T-cell (primary cell): ENCODE measurements at places on chromosomes 7 and 10.

DNA sequence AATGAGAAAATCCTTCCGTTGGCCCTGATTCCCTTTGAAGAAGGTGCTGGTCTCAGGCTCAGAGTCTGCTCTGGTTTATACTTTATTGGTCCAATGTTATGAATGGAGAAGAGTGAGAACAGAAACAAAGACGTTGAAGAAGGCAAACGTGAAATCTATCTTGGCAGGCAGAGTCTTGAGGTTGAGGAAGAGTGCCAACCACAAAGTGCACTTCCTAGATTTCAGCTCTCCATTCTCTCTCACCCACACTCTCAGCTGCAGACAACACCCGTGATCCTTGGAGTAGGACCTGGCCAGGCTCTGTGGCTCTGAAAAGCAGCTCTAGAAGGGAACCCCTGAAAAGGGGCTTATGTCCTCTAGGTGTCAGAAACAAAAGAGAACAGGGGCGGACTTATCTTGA, 128.9 kb upstream of the PLXNA4 start:
- DNase-seq = no peak

DNA sequence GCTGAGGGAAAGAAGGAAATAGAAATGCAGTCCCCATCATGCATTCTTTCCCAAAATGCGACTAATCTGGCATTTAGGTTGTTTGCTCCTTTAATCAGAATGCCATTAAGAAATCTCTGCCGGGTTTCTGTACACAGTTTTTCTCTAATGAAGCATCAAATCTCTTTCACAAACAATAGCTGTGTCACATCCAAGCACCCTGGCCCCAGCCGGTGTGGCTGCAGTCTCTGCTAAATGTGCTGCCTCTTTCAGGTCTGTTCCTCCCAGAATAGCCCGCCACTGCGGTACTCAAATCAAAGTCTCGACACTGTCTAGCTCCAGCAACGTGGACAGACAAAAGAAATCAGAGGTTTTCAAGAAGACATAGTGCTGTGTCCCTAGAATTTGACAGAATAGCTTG, 343.8 kb downstream of the KCNMA1 start:
- DNase-seq = no peak

GRCh38 chr7:107220356-107220755, 51.6 kb downstream of the HBP1 start:
- DNase-seq = no peak

DNA sequence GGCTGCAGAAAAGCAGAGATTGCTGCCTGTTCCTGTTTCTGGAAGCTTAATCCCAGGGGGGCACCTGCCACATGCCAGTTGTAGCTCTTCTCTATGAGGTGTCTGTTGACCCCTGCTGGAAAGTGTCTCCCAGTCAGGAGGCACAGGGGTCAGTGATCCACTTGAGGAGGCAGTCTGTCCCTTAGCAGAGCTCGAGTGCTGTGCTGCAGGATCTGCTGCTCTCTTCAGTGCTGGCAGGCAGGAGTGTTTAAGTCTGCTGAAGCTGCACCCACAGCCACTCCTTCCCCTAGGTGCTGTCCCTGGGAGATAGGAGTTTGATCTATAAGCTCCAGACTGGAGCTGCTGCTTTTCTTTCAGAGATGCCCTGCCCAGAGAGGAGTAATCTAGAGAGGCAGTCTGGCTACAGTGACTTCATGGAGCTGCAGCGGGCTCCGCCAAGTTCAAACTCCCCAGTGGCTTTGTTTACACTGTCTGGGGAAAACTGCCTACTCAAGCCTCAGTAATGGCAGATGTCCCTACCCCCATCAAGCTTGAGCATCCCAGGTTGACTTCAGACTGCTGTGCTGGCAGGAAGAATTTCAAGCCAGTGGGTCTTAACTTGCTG, 57.6 kb upstream of the CROT start:
- DNase-seq = no peak

GRCh38 chr7:116588641-116589594, 64.1 kb downstream of the CAV1 start:
- no peak for DNase-seq

DNA sequence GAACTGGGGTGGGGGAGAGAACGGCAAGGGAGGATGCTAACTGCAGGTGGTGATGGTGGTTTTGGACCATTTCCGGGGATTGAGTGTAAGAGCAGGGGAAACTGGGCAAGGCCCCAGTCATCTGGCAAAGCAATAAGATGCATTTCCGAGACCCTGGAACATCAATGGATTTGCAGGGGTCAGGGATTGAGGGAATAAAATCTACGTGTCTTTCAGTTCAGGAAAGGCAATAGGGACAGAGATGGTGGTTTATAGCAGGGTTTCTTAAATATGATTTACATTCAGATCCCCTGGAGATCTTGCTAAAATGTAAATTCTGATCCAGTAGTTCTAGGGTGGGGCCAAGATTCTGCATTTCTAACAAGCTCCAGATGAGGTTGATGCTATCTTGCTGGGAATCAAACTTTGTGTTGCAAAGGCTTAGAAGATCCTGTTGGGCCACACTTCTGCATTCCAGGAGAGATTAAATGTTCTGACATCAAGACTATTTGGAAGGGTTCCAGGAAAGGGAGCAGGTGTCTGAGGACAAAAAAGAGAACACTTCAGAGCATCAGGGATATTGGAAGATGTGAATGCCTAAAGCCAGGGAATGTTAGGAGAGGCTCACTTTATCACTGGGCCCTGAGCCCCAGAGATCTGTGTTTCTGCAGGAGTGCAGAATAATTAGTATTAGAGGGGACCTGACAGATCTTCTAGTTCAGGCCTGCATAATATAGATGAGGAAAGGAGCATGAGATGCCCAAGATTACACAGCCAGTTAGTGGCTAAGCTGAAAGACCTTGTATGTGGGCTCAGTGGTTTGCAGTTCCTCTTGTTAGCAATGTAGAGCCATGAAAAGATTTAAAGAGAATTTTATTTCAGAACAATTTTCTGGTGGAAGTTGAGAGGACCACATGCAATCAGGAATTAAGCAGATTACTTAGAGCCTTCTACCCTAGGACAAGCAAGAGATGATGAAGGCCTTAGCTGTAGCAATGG, 32.4 kb downstream of the BLNK start:
- DNase-seq = no peak

DNA sequence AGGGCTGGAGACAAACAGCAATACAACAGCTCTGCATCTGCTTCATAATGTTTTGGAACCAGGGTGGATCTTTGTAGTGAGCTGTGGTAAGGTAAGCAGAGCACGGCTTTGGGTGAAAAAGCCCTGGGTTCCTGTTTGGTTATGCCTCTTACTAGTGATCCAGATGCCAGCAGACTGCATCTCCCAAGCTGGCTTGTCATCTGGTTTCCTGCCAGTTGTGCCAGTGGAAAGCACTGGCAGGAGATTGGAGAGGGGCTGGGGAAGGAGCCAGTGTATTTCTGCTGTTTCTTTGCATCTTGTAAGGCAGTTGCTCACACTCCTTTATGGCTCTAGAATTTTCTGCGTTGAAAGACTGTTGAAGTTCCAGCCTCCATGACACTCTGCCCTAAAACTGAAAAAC, 137.6 kb downstream of the TSPAN12 start:
- no peak for DNase-seq

DNA sequence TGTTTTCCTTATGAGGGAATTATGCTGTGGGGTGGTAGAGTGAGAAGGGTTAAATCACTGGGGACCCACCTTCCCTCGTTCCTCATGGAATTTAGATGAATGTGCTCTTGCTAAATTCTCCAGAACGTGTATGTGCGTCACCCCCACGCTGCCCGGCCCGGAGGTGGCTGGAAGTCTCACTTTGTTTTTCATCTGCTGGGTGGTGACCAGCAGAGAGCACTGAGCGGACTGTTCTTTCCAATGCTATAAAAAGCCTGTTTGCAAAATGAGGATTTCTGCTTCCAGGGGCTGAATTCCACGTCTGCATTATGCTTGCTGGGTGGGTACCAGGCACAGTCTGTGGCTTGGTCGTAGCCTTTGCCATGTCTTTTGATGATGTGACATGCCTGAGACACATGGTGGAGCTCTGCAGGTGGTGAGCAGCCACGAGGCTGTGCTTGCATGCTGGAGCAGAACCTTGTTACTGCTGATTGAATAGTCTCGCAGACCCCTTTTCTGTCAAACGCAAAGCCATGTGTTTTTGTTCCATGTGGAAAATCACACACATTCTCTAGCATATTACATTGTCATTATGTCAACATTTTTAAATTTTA, 31.9 kb upstream of the INSYN2A start:
- no peak for DNase-seq

- no peak for DNase-seq
Observed at GRCh38 chr10:96470116-96470743, 43.5 kb downstream of the TLL2 start.

- DNase-seq = no peak
Observed at GRCh38 chr10:71316056-71316785, 2.8 kb upstream of the SLC29A3 start.

DNA sequence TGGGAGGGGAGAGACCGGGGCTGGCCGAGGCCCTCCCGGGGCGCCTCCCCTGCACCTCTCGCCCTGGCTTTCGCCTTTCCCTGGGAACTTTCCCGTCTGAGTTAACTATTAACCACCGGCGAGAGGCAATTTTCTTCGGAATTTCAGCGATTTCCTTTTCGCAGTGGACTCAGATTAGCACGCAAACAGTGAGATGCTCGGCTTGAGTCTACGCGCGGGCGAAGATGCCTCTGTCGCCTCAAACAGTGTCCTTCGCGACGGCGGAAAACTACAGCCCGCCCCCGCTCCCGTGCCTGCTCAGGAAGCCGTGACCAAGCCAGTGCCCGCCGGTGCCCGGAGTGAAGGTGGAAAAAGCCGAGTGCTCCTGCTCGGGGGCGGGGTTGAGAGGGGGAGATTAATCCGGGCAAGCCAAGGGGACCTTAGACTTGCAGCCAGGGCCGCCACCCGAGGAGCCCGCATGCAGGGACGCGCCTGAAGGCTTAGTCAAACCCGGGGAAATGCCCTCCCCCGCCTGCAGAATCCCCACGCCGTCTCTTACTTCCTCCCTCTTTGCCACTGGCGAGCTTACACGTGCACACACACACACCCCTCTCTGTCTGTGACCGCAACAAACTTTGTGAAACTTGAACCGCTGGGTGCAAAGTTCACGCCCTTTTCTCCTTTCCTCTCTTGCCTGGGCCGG, 14.5 kb upstream of the PAX2 start:
- DNase-seq = no peak

- no peak for DNase-seq
Observed at GRCh38 chr7:134988161-134988560, 1.9 kb downstream of the AGBL3 start.

GRCh38 chr10:74775099-74775498, 51.3 kb upstream of the KAT6B start:
- no peak for DNase-seq

- DNase-seq = no peak
Observed at GRCh38 chr7:42700406-42701327, 211.2 kb downstream of the C7orf25 start.

GRCh38 chr10:69141304-69141703, 17.3 kb downstream of the VPS26A start:
- DNase-seq = no peak

- DNase-seq = no peak
Observed at GRCh38 chr10:122054048-122055025, 65.4 kb downstream of the TACC2 start.

GRCh38 chr10:128660726-128661125, 534.5 kb upstream of the MKI67 start:
- DNase-seq = no peak

GRCh38 chr7:93316730-93317129, 84.6 kb downstream of the VPS50 start:
- DNase-seq = no peak
